ENCODE measurements at places on chromosomes 12 and 14. TPM values are rescaled to one million over a fixed set of nuclear protein-coding genes. Genes with fewer than 3 reads are reported as not detected.
A peak's percentile ranks its signal among the peaks of the same experiment; 100 is the strongest.

The KLRB1 gene
- total RNA-seq, result 0.80 TPM

The MUCL1 gene
- total RNA-seq, result 3.4 TPM

The RD3L gene
- total RNA-seq, result not detected

The OR4K1 gene
- not detected for total RNA-seq

DNA sequence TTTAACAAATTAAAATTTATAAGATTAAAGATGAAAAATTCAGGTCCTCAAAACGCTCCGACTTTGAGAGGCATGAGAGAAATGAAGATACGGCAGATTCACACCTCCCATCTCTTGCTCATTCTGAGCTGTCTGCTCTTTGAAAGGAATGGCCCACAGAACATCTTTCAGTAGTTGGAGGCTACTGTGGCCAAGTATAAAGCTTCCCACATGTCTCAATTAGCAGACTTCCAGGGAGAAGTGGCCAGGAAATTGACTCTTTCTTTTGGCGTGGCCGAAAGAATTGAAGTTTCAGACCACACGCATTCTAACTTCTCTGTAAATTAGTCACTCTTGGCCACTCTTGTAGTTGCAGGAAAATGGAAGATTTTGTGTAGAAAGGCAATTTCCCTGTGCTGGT is 129.2 kb downstream of the DIP2B start:
- no peak for DNase-seq
- H3K4me1 ChIP-seq, result no peaks in the 10 kb centered on the region
- H3K4me3 ChIP-seq, result no peak overlapping the region
- no peaks in the 10 kb centered on the region for H3K27me3 ChIP-seq
- no peak overlapping the region for H3K27ac ChIP-seq

DNA sequence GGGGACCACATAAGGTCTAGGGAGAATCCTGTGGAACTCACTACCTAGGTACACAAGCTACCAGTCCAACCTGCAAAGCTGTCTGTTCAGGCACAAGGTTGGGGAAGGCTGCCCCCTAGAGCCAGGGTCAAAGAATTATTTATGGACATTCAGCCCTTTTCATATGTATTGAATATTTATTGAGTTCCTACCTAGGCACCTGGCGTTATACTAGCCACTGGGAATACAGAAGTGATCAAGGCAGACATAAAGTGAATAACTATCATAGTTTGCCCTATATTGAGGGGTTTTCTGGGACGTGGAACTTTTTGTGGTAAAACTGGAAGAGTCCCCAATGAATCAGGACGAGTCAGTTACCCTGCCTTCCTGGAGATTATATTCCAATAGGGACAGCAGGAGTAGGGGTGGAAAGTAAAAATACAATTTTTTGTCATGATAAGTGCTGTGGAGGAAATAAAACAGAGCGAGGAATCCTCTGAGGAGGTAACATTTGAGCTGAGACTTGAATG is 5.8 kb upstream of the SLC48A1 start:
- no peak for DNase-seq
- no peaks in the 10 kb centered on the region for H3K27me3 ChIP-seq
- H3K27ac ChIP-seq, result no peak overlapping the region
- no peaks in the 10 kb centered on the region for H3K36me3 ChIP-seq
- no peak overlapping the region for H3K4me3 ChIP-seq

- H3K27me3 ChIP-seq, result no peaks in the 10 kb centered on the region
- H3K4me1 ChIP-seq, result peaks cover 5% of the 10 kb centered on the region
- DNase-seq, result no peak
- no peaks in the 10 kb centered on the region for H3K36me3 ChIP-seq
- H3K27ac ChIP-seq, result no peak overlapping the region
These were observed 2.3 kb upstream of the CYP46A1 start for GRCh38 chr14:99681832-99682148.

DNA sequence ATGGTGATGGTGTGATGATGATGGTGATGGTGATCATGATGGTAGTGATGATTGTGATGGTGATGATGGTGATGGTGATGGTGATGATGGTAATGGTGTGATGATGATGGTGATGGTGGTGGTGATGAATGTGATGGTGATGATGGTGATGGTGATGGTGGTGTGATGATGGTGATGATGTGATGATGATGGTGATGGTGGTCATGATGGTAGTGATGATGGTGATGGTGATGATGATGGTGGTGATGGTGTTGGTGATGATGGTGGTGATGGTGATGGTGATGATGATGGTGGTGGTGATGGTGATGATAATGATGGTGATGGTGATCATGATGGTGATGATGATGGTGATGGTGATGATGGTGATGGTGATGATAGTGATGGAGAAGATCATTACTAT is 120.3 kb downstream of the ZNF664 start:
- H3K4me3 ChIP-seq, result no peak overlapping the region
- no peaks in the 10 kb centered on the region for H3K27me3 ChIP-seq

GRCh38 chr12:111314953-111315539 is 53.8 kb downstream of the PHETA1 start:
- no peak overlapping the region for H3K27ac ChIP-seq
- peaks cover 22% of the 10 kb centered on the region for H3K27me3 ChIP-seq
- DNase-seq, result no peak
- H3K36me3 ChIP-seq, result no peaks in the 10 kb centered on the region
- no peaks in the 10 kb centered on the region for H3K4me1 ChIP-seq

DNA sequence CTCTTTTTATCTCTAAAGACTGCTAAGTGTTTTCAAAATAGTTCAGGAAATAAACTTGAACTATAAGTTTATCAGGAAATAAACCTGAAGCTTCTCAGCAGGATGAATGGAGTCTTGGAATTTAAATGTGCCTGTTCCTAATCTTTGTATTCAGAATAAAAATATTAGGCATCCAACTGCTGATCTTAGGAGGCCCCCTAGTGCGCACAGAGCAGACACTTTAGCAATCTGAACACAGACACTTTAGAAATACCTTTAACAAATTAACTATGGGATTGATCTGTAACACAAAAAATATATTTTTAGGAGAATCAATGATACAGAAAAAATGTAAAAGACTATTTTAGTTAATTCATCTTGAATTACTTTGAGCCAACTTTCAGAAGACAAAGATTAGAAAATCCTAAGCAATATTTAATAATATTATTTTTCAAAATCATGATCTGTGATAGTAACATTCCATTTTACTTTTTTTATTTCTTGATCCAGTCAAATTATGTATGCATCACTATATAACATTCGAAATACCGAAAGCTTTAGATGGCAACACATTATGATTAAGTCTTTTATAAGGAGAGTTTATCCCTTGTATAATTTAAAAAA is 80.9 kb downstream of the SLC41A2 start:
- H3K27me3 ChIP-seq, result no peaks in the 10 kb centered on the region
- no peaks in the 10 kb centered on the region for H3K36me3 ChIP-seq
- H3K4me1 ChIP-seq, result no peaks in the 10 kb centered on the region

GRCh38 chr12:89783359-89784060 is 74.9 kb upstream of the ATP2B1 start:
- no peak overlapping the region for H3K4me3 ChIP-seq
- H3K4me1 ChIP-seq, result no peaks in the 10 kb centered on the region
- H3K27ac ChIP-seq, result no peak overlapping the region

- no peak for DNase-seq
- no peak overlapping the region for H3K27ac ChIP-seq
- H3K4me1 ChIP-seq, result peaks cover 5% of the 10 kb centered on the region
- no peaks in the 10 kb centered on the region for H3K36me3 ChIP-seq
These were observed 12.8 kb downstream of the SH2B3 start for GRCh38 chr12:111418594-111418880.

GRCh38 chr12:3044141-3044630 is 33.0 kb upstream of the TSPAN9 start:
- no peaks in the 10 kb centered on the region for H3K36me3 ChIP-seq
- H3K27ac ChIP-seq, result no peak overlapping the region
- no peaks in the 10 kb centered on the region for H3K27me3 ChIP-seq
- no peaks in the 10 kb centered on the region for H3K4me1 ChIP-seq

- peaks cover 8% of the 10 kb centered on the region for H3K36me3 ChIP-seq
- peaks cover 6% of the 10 kb centered on the region for H3K4me1 ChIP-seq
- H3K27me3 ChIP-seq, result no peaks in the 10 kb centered on the region
These were observed 3.5 kb downstream of the B3GNT4 start for GRCh38 chr12:122206976-122207375.

GRCh38 chr12:130288691-130289090 is 49.0 kb upstream of the PIWIL1 start:
- DNase-seq, result no peak
- H3K4me3 ChIP-seq, result no peak overlapping the region
- H3K4me1 ChIP-seq, result no peaks in the 10 kb centered on the region
- H3K36me3 ChIP-seq, result no peaks in the 10 kb centered on the region
- peaks cover 7% of the 10 kb centered on the region for H3K27me3 ChIP-seq
- no peak overlapping the region for H3K27ac ChIP-seq

- H3K4me1 ChIP-seq, result peaks cover 3% of the 10 kb centered on the region
- H3K27ac ChIP-seq, result no peak overlapping the region
- no peaks in the 10 kb centered on the region for H3K27me3 ChIP-seq
- H3K4me3 ChIP-seq, result peak overlapping the region; percentile 85
These were observed 895 bp upstream of the PRKAB1 start for GRCh38 chr12:119666900-119667576.

- no peak for DNase-seq
- H3K4me3 ChIP-seq, result peak overlapping the region; percentile 98
- no peaks in the 10 kb centered on the region for H3K27me3 ChIP-seq
These were observed 1.2 kb downstream of the SRGAP1 start for GRCh38 chr12:63845726-63846125.

DNA sequence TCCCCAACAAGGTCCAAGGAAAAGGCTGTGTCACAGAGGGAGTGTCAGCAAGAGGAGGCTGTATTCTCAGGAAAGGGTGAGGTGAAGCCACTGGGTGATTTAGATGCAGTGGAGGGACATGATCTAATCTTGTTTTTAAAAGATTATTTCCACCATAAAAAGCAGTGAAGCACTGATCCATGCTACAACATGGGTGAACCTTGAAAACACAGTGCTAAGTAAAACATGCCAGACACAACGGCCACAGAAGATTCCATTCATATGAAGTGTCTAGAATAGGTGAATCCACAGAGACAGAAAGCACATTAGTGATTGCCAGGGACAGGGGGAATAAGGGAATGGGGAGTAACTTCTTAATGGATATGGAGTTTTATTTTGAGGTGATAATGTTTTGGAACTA is 12.8 kb downstream of the RITA1 start:
- H3K27me3 ChIP-seq, result no peaks in the 10 kb centered on the region
- no peak overlapping the region for H3K27ac ChIP-seq
- no peaks in the 10 kb centered on the region for H3K4me1 ChIP-seq
- no peak for DNase-seq
- H3K4me3 ChIP-seq, result no peak overlapping the region
- no peaks in the 10 kb centered on the region for H3K36me3 ChIP-seq

- no peaks in the 10 kb centered on the region for H3K36me3 ChIP-seq
- H3K27ac ChIP-seq, result no peak overlapping the region
- no peaks in the 10 kb centered on the region for H3K4me1 ChIP-seq
- no peak for DNase-seq
- no peaks in the 10 kb centered on the region for H3K27me3 ChIP-seq
- H3K4me3 ChIP-seq, result no peak overlapping the region
These were observed 440.2 kb downstream of the FUT8 start for GRCh38 chr14:65852689-65853088.

DNA sequence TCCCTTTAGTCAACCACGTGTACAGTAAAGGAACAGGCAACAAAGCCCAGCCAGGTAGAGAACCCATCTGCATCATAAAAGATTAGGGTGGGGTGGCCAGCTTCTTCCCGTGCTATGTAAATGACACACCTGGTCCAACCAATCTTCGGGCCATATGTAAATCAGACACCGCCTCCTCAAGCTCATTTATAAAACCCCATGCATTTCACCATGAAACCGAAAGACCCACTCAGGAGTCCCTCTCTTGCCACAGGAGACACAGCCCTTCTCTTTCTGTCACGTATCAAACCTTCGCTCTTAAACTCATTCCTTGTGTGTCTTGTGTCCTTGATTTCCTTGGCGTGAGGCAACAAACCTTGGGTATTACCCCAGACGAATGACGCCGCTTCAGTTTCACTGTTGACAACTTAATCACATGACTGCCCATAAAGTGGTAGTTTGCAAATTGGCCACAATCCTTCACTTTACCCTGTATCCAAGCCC is 59.8 kb upstream of the TBPL2 start:
- no peaks in the 10 kb centered on the region for H3K27me3 ChIP-seq
- H3K27ac ChIP-seq, result no peak overlapping the region
- no peaks in the 10 kb centered on the region for H3K4me1 ChIP-seq

DNA sequence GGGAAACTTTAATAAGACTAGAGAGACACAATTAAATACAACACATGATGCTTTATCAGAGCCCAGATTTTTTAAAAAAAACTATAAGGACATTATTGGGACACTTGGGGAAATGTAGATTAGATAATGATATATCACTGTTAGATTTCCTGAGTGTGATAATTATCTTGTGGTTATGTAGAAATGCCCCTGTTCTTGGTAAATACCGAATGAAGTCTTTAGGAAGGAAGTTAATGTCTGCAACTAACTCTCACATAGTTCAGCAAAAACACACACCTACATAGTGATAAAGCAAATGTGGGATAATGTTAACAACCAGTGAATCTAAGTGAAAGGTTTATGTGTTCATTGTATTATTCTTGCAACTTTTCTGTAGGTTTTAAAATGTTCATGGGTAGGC is 14.6 kb upstream of the CACNB3 start:
- no peak for DNase-seq
- no peaks in the 10 kb centered on the region for H3K27me3 ChIP-seq
- H3K36me3 ChIP-seq, result no peaks in the 10 kb centered on the region
- no peaks in the 10 kb centered on the region for H3K4me1 ChIP-seq
